ENCODE measurements at places on chromosomes 6 and 20.

DNA sequence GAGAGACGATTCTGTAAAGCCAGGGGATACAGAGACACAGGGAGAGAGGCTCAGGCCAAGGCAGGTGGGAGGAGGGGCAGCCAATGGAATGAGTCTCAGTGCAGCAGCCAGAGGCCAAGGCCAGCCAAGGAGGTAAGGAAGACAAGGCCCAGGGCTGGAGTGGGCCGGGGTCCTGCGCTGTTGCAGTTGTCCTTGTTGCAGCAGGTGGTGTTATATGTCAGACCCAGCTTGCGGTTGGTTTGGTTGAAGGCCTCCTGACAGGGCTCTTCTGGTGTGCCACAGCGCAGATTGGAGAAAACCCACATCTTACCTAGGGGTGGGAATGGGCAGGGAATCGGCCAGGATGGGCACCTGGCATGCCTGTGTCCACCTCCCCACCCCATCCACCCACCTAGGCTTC lies 2.5 kb downstream of the LY6G6C start:
- no peak for DNase-seq

GRCh38 chr20:32574296-32575226 lies 10.6 kb downstream of the NOL4L start:
- no peak for DNase-seq

GRCh38 chr20:57090590-57091560 lies 175.6 kb downstream of the BMP7 start:
- DNase-seq, result no peak

DNA sequence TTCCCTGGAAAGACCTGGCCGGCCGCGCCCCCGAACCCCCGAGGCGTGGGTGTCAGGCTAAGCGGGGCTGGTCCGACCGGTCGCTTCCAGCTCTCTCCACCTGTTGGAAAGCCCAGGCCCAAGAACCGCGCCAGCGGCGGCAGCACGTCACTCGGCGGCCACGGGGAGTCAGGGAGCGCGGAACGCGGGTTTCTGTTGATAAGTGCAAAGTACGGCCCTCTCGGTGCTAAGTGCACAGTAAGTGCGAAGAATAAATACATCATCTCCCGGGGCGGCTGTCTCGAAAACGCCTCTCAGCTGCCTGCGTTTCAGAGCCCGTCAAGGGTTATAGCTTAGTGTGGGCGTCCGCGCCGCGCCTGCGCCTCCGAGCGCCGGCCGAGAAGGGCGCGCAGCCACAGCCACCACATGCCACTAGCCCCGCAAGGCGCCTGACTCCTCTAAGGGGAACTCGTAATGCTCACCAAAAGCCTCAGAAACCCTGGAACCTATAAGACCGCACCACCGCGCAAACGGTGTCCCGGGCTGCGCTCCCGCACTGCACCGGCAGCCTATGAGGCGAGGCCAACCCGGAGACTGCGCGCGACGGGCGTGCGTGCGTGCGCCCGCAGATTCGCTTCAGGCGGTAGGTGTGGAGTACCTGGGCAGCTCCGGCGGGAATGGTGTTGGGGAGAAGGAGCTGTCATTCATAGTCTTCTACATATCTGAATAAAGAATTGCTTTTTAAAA lies 9.2 kb upstream of the TBX18 start:
- DNase-seq, result no peak

- DNase-seq, result peak; percentile 16
These were observed 22.5 kb downstream of the HLA-G start for GRCh38 chr6:29850011-29850553.

DNA sequence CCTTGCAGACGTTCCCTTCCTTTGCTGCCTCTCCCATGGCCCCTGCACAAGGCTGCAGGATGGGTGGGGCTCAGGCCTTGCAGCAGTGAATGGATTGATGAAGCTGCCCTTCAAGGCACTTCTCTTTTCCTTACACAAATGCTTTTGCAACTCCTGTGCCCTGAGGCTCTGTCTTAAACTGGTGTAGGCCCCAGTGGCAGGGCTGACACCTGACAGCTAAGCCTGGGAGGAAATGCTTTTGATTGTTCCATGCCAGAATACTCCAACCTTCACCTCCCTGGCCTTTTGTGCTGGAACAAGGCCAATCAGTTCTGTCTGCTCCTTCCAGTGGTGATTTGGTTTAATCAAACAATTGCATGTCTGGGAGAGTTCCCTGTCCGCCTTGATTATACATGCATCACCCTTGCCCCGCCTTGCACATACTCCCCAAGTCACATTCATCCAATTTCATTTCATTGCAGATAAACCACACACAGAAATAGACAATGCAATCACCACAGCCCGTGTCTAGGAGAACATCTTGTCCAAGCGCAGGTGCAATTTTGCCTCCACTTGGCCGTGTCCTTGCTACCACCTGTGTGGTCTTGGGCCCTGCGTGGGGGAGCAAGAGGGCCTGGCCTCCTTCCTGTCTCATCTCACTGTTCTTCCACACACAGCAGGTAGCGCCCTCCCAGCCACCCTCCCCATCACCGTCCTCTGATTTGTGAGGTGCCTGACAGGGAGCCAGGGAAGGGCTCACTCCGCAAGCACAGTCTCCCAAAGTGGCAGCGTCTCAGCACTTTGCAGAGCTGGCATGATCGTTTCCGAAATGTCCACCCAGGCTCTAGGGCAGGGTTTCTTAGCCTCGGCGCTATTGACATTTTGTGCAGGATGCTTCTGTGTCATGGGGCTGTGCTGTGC lies 120.4 kb downstream of the CDH26 start:
- DNase-seq, result no peak

- no peak for DNase-seq
These were observed 43.9 kb upstream of the CLIC5 start for GRCh38 chr6:46059608-46060007.

DNA sequence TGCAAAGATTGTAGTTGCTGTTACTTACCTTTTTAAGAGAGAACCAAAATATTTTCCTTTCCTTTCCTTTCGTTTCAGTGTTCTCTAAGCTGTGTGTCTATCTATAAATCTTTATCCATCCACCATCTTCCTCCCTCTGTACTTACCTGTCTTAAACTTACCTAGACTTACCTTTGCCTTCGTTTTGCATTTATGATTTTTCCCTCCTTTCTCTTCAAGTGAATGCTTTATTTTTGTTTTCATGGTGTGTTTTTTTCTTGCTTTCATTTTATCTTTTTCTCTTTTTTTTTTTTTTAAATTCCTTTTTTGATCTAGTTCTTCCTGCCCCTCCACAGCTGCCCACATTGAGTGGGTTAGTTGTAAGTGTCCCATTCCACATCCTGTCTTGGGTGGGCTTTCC lies 26.2 kb downstream of the ARID1B start:
- DNase-seq, result no peak

DNA sequence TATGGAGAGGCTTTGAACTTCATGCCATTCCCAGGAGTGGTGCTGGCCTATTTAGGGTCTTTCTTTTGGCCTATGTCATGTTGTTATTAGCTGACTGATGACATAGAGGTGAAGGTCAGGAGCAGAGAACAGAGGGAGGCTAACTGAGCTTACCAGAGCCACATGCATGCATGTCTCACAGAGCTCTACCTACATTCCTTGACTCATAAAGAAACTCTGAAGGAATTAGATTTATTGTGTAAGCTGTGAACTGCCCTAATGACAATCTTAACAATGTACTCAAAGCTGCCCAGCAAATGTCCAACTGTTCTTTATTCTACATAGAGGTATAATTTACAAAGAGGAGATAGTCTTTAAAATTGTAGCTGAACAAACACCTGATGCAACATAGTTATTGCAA lies 192.7 kb upstream of the CNR1 start:
- no peak for DNase-seq

GRCh38 chr20:8635837-8636236 lies 433.1 kb upstream of the PLCB4 start:
- no peak for DNase-seq

- no peak for DNase-seq
These were observed 714 bp upstream of the RTEL1 start for GRCh38 chr20:63657260-63657936.

- no peak for DNase-seq
These were observed 17.4 kb downstream of the HSF2 start for GRCh38 chr6:122416825-122417224.

DNA sequence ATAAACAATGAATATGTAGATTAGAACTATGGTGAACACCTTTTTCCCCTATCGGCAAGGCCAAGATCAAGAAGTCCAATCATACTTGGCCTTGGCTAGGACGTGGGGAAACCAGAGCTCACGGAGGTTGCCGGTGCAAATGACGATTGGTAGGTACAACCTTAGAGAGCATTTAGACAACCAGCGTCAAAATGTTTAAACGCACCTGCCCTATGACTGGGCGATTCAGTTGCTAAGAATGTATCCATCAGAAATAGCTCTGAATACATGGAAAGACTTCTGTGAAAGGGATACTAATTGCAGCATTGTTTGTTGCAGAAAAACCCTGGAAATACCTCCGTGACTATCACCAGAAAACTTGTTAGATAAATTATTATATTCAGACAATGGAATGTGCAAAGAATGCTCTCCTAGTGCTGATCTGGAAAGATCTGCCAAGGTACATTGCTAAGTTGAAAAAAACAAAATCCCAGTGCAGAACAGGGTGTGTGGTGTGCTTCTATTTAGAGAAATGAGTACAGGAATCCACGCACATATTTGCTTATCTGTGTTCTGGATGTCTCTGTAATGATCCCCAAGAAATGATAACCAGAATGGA lies 48.0 kb upstream of the PTPN1 start:
- DNase-seq, result no peak

GRCh38 chr6:90811596-90812226 lies 224.8 kb upstream of the MAP3K7 start:
- no peak for DNase-seq

DNA sequence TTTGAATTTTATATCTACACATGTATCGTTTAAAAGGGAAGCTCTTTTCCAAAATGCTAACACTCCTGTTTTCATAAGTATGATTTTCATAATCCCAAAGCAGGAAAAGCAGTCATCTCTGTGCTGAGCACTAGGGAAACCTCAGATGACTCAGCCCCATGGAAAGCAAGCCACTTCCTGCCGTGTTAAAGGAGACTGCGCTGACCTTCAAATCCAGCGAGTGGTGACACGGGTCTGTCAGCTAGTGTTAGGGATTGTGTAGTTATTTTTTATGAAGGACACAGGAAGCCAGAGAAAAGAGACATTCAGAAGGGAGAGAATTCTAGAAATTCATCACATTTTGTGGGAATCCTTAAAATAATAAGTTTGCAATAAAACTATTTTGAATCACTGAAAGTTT lies 57.0 kb upstream of the CD93 start:
- no peak for DNase-seq

DNA sequence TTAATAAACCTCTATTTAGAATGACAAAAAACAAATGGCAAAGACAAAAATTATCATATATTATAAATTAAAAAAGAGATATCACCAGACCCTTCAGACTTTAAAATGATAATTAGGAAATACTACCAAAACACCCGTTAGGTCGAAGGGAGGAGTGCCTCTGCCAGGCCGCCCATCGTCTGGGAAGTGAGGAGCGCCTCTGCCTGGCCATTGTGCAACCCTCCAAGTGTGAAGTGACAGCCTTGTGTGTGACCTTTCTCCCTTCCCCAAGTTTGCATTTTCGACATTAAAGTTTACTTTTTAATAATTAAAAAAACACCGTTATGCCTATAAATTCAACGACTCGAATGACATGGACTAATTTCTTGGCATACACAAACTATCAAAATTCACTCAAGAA lies 64.5 kb upstream of the TASP1 start:
- no peak for DNase-seq

GRCh38 chr6:36955136-36955535 lies 598 bp downstream of the PI16 start:
- no peak for DNase-seq

- DNase-seq, result no peak
These were observed 11.1 kb upstream of the LSM14B start for GRCh38 chr20:62111148-62111547.

GRCh38 chr6:125858427-125859320 lies 67.9 kb downstream of the NCOA7 start:
- peak; percentile 36 for DNase-seq

- no peak for DNase-seq
These were observed 3.1 kb downstream of the GABRR2 start for GRCh38 chr6:89311853-89312531.

DNA sequence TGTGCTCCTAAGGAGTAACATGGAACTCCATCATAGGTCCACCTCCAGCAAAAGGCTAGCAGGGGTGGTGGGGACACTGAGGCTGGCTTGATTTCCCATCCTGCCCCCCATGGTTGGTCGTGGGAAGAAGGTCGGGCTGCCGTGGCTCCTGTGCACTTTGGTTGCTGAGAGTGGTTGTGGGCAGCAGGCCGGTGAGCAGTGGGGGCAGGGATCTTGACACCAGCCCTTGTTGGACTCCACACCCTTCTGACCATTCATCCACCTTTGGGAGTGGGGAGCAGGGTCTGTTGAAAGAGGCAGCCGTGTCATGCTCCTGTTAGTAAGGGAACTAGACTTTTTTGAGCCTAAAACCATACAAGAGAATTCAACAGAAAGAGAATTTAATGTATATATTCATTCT lies 175.2 kb downstream of the ARID1B start:
- DNase-seq, result no peak

- DNase-seq, result no peak
These were observed 70.2 kb upstream of the EEF1E1 start for GRCh38 chr6:8172530-8172929.

GRCh38 chr20:37202267-37202943 lies 23.1 kb upstream of the MROH8 start:
- DNase-seq, result peak; percentile 35

- DNase-seq, result no peak
These were observed 168.3 kb upstream of the JAG1 start for GRCh38 chr20:10842116-10842515.

- no peak for DNase-seq
These were observed 114.7 kb downstream of the COL9A1 start for GRCh38 chr6:70188202-70188601.

GRCh38 chr6:79081663-79082062 lies 3.6 kb upstream of the PHIP start:
- no peak for DNase-seq

GRCh38 chr20:24875078-24875477 lies 74.0 kb upstream of the CST7 start:
- DNase-seq, result no peak

Measured in CD4-positive, alpha-beta T cell treated with Interleukin-17A for 1 hour (primary cell).